Hypothalamus (tissue), 51 donors: ENCODE measurements at places on chromosomes 16 and 17.
A peak's percentile ranks its signal among the peaks of the same experiment; 100 is the strongest.

DNA sequence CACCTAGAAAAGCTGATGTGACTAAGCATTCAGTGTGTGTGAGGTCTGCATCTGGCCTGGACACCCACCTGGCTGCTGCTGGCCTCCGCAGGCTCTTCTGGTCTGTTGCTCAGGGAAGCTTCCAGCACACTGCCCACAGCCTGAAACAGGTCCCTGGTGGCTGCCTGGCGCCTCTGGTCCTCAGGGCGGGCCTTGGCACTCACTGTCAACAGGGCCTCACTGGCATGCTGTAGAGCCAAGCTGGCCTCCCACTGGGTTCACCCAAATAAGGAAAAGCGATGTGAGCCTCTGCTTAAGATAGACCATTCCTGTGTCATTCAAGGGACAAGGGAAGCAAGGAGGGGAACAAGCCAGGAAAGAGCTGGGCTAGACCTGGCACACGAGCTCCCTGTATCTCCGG is 70.6 kb upstream of the BCO1 start:
- no peak for DNase-seq

DNA sequence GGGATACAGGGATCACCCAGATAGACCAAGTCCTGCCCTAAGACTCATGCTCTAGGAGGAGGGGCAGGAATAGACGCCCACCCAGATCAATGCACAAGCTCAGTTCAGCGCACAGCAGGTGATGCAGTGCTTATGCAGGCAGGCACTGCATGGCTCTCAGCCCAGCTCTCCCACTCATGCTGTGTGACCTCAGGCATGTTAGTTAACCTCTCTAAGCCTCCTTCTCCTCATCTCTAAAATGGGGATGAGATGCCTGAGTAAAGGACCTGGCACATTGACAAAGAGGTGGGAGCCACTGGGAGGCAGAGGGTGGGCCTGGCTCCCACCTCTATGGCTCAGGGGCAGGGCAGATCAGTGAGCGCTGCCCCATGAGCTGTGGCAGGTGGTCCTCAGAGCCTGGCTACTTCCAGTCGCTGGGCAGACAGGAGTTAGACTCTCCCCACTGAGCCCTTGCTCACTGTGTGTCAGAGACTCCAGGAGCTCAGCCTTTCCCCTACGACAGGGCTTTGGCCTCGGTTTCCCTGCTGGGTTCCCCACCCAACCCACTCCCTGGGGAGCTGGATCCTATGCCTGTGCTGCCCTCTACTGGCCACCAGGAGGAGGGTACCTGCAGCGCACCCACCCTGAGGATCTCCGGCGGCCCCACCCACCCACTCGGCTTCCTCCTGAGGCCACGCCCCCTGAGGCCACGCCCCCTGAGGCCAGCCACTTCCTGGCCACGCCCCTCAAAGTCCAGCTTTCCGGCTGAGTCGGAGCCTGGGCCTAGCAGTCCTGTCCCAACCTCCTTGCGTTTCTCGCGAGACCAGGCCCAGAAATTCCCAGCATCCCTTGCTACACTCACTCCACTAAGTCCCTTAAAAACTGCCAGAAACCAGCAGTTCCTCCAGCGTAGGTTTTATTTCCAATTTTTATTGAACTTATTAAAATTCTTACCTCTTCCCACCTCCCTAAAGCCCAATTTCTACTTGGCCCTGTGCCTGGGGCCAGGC is 196.1 kb downstream of the GSG1L start:
- DNase-seq, result peak; percentile 17

DNA sequence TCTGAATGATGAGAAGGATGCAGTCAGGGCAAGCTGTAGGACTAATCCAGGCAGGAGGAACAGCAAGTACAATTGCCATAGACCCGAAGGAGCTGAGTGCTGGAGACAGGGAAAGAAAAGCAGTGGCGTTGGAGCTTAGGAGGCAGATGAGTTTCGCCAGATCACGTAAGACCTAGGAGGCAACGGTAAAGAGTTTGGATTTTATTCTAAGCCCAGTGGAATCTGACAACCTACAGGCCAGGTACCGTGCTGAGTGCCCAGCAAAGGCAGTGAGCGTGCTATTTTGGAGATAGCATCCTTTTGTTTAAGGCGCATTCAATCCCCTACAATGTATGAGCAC is 1.2 kb downstream of the USP43 start:
- DNase-seq, result no peak

DNA sequence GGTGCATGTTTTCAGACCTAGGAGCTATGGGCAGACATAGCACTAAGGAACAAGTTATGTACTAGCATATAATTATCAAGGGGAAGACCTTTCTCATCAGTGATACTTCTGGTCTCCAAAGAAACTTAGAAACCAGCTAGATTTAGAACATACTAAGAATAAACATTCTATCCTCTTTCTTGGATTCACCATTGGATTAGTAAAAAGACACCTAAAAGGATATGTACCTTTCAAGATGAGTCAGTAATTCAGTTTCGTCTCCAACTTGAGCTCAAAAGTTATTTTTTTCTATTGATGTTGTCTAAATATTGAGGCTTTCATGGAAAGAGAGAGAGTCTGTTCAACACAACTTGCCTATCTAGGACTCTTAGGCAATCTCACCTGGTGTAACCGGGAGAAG is 13.2 kb downstream of the ZNF821 start:
- DNase-seq, result no peak

DNA sequence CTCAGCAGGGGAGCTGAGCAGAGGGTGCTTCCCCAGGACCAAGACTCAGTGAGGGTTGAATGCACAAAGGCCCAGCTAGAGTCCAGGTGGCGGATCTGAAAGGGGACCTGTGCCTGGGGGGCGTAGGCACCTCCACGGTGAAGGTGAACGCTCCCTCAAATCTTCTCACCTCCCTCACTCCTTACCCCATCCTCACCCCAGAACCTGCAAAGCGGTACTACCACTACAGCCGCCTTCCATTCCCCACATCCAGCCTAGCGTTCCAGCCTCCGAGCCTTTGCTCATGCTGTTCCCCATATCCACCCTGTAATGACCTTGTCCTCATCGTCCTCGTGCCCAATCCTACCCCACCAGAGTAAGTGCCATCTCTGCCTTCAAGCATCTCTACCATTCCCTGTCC is 30.6 kb downstream of the TRPV3 start:
- DNase-seq, result no peak

GRCh38 chr16:19515757-19516156 is 6.1 kb downstream of the GDE1 start:
- no peak for DNase-seq

GRCh38 chr17:78986048-78986648 is 6.4 kb upstream of the LGALS3BP start:
- DNase-seq, result no peak

- no peak for DNase-seq
Measured at GRCh38 chr16:694863-695354, 4.7 kb upstream of the WDR24 start.

GRCh38 chr16:17160285-17160853 is 310.4 kb downstream of the XYLT1 start:
- no peak for DNase-seq

DNA sequence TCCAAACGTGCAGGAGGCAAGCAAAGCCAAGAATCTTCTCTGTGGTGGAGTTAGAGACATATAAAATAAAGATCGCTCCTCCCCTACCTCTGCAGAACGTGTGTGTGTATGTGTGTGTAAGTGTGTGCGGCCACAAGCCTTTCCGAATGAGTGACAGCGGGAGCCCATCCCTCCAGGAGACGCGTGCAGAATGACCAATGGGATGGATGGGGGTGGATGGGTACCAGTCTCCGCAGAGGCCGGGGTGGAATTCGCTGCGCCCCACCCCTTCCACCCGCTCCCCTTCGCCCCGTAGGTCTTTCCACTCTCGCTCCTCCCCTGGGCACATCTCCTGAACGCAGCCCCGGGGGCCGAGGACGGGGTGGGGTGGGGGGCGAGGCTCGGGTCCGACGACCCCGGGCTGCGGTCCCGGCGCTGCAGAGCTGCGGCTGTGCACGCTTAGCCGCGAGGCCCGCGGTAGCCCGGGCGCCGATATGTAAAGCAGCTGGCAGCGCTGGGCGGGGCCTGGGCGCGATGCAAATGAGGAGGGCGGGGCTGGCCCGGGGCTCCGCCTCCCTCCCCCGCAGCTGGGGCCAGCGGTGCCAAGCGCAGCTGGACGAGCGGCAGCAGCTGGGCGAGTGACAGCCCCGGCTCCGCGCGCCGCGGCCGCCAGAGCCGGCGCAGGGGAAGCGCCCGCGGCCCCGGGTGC is at the start of gene PRKCB:
TSS of gene PRKCB (plus strand) at position 594 of the 688 bp plus-strand sequence.
- peak; percentile 87 for DNase-seq

DNA sequence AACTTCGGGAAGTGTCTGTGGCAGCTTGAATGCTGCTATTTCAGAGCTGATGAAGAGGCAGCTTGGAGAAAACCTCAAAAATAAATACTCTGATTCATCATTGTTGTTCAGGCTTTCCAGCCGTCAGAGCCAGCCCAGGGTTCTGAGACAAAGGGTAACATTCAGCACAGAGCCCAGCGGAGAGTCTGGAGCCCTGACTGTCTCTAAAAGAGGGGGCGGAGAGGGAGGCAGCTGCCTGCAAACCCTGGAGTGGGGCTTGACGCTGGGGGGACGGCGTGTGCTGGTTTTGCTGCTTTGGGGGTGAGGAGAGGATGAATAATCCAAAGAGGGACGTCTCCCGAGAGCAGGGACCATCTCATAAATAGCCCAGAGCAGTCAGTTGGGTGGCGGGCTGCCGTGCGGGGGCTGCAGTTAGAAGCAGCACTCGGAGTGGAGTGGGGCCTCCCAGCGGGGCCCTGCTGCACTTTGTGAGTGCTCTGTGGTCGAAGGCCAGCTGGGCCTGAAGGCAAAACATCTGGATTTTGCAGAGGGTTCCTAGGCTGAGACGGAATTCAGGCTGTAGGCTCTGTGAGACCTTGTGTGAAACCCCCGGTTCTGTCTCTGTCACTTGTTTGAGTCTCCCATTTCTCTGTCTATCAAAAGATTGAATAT is 237.8 kb downstream of the PRKCA start:
- peak; percentile 54 for DNase-seq

- DNase-seq, result no peak
Measured at GRCh38 chr17:7249214-7249613, 2.3 kb downstream of the CTDNEP1 start.

DNA sequence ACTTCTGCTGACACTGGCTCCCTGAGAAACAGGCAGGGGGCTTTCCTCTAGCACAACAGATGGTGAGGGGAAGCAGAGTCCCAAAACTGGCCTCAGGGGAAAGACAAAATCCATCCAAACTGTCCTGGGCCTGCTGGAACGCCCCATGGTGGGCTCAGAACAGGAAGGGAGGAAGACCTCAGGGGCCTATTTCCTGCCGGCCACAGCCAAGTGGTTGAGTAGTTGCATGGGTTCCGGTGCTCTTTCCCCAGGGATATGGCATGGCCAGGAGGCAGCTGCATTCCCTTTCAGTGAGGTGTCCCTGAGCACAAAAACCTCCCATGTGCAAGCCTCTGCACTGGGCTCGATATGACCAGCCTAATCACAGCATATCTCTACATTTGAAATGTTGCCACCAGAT is 303.0 kb upstream of the IRX5 start:
- DNase-seq, result no peak

DNA sequence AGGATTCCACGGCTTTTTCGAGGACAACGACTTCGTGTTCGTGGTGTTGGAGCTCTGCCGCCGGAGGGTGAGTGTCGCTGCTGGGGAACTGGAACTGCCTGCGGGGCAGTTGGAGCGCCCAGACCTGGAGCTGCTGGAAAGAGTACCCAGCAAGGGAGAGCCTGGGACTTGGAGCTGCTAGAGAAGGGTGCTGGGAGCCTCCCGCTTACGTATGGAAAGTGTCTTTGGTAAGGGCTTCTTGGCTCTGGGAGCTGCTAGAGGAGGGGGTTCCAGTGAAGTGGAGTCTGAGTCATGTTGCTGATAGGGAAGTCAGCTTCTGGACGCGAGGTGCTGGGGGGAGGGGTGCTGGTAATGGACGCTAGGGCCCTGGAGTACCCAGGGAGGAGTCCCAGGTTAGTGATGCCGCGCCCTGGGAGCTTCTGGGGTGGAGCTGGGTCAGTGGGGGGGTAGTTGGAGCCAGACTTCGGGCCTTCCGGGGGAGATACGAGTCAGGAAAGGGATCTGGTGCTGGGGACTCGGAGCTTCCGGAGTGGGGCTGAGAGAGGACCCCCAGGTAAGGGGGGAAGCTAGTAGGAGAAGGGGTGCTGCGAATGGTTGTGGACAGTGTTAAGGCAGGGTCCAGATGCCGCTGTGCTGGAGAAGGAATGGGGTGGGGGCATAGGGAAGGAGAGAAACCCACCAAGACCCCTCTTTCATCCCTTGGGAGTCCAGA is 741 bp downstream of the PLK1 start:
- no peak for DNase-seq

GRCh38 chr17:42413464-42414040 is 9.5 kb downstream of the CAVIN1 start:
- DNase-seq, result no peak

DNA sequence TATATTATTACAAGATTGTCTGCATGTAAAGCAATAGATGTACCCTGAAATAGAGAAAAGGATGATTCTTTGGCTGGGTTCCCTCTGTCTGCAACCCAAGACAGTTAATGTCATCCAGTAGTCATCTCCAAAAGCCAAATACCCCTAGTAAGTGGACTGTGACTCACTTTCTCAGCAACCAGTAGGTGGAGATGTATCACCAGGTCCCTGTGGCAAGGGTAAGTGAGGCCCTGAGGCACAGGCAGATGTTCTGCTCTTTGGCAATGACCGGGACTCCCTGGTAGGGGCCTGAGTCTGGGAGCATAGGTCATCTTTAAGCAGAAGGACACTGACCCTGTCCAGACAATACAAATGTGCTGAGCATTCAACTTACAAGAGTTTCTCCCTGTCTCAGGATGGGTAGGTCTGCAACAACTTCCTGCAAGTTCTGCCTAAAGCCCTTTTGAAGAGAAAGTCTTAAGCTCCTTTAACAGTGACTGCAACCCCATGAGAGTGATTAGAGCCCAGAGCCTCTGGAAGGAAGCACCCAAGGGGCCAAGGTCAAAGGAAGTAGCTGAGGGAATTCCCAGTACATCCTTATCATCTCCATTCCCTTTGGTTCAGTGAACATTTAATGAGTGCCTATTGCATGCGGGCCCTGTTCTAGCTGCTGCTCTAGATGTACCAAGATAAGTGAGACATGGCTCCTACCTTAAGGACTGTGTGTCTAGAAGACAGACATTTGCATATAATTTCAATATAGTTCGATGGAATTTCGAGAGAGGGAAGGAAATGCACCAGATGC is 31.9 kb downstream of the PMP22 start:
- no peak for DNase-seq

GRCh38 chr17:63523253-63523855 is at the start of gene KCNH6:
TSS of gene KCNH6 (plus strand) at chr17:63523358. CDS start at chr17:63523414, 56 bp downstream.
- DNase-seq, result no peak

DNA sequence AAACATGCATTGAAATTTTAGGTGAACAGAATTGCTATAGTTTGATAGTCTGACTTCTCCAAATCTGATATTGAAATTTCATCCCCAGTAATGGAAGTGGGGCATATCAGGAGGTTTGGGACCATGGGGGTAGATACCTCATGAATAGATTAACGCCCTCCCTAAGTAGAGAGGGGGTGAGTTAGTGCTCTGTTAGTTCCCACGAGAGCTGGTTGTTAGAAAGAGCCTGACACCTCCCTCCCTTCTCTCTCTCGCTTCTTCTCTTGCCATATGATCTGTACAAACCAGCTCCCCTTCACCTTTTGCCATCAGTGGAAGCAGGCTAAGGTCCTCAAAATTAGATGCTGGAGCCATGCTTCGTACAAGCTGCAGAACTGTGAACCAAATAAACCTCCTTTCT is 78.8 kb downstream of the BRIP1 start:
- no peak for DNase-seq
